ENCODE measurements at places on chromosomes 12 and 14.

DNA sequence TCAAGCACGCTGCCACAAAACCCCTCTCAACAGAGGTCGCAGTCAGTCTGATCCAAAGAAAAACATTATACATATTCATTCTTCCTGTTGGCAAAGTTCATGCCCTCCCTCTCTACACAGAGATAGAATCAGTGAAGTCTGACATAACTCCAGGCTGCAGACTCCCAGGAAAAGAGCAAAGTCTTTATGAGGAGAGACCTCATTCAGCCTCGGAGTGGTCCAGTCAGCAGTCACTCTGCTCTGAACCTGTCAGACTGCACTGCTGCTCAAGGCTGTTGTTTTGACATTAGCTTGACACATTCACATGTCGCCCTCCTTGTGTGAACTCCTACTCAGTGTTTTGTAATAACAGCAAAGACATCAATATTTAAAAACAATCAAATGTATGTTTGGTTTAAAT lies 241.2 kb upstream of the G2E3 start:
- DNase-seq: no peak

DNA sequence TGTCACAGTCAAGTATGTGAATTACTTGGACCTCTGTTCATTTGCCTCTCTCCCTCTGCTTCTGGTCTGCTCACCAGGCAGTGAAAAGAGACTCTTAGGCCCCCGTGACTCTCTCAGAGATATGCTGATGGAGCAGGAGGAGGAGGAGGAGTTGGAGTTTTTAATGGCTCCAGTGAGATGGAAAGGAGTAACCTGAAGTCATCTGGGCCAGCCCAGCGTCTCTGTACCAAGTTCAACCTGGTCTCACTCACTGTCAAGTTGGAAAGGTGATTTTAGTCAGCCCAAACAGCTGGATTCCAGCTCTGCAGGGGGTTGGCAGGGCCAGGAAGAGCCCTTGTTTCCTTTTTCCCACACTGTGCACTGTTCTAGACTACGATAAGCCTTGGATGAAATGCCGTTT lies 48.6 kb downstream of the SH2B3 start:
- no peak for DNase-seq

GRCh38 chr12:130825771-130826150 lies 13.3 kb downstream of the STX2 start:
- no peak for DNase-seq

GRCh38 chr14:55954108-55954507 lies 164.1 kb upstream of the PELI2 start:
- DNase-seq: no peak

- DNase-seq: no peak
Observed at GRCh38 chr12:68185598-68185997, 26.1 kb upstream of the IFNG start.

- no peak for DNase-seq
Observed at GRCh38 chr12:22978962-22979361, 354.0 kb downstream of the ETNK1 start.

DNA sequence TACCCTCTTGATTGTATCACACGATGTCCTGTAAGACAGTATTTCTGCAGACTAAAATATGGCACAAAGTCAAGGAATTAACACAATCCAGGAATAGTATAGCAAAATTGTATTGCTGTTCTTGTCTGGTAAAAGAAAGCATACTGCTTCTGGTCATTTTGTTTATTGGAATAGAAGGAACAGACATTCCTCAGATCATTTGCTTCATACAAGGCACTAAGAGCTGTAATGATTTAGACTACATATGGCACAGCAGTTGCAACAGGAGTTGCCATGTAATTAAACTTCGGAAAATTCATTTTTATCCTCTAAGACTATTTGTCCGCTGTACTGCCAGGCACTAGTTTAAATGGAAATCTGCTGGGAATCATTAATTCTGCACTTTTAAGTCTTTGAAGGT lies 7.6 kb upstream of the KERA start:
- no peak for DNase-seq

GRCh38 chr14:28763751-28764256 lies 2.8 kb upstream of the FOXG1 start:
- DNase-seq: no peak

- no peak for DNase-seq
Observed at GRCh38 chr12:78118036-78118435, 287.3 kb downstream of the NAV3 start.

- no peak for DNase-seq
Observed at GRCh38 chr12:104953323-104953722, 4.8 kb downstream of the SLC41A2 start.

GRCh38 chr14:59331217-59331616 lies 134.0 kb downstream of the GPR135 start:
- no peak for DNase-seq

GRCh38 chr14:101019541-101019940 lies 116.0 kb upstream of the RTL1 start:
- DNase-seq: no peak

GRCh38 chr12:88325076-88325815 lies 183.1 kb downstream of the TMTC3 start:
- DNase-seq: no peak

DNA sequence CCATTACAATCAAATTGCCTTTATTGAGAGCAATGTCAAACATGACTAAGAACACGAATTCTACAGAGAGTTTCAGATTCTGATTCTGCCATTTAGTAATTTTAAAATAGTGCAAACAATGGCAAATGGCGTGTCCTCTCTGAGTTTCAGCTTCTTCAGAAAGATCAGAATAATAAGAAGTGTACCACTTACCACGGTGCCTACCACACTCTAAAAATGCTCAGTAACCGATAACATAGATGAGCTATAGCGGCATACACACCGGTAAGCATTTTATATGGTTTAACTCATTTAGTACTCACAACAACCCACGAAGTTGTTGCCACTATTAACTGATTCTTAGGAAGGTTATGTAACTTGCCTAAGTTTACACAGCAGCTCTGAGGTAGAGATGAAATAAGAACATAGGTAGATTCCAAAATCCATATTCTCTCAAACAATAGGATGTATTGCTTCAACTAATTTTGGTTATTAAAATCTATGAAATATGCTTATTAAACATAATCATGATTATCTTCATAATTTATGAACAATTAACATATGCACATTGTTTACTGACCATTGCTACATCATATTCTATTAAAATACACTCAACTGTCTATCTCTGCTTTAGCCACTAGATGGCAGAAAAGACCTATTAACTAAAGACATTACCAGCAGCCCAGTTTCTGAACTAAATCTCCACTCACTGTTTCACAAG lies 38.3 kb downstream of the SLC6A15 start:
- DNase-seq: no peak

GRCh38 chr12:47822863-47823262 lies 3.2 kb upstream of the HDAC7 start:
- no peak for DNase-seq

GRCh38 chr14:72850360-72850759 lies 43.5 kb downstream of the DPF3 start:
- DNase-seq: no peak

DNA sequence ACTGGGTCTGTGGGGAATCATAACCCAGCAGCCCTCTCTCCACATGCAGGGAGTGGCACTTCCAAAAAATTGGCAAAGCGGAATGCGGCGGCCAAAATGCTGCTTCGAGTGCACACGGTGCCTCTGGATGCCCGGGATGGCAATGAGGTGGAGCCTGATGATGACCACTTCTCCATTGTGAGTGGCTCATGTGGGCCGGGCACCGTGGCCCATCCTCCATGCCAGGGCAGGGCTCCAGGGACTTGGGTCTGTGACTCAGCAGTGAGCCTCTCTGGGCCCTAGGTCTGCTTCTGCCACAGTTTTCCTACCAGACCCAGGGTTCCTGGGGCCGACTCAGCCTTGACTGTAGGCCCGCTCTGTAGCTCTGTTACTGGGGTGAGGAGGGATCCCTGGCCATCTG lies 2.2 kb downstream of the NPFF start:
- no peak for DNase-seq

DNA sequence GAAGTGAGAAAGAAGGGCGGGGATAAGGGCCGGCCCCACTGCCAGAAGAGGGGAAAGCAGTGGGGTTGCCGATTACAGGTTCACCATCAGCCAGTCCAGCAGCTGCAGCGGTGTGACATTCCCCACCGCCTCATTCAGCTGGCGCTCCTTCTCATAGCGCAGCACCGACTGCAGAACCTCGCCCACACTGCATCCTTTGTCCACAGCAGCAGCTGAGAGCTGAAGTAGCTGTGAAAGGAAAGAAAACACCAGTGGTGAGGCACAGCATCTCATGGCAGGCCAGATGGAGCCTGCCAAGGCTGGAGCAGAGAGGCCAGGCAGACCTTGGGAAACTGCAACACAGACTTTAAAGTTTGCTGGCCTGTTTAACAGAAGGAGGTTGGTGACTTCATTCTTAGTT lies 33.2 kb downstream of the AKAP3 start:
- DNase-seq: no peak

DNA sequence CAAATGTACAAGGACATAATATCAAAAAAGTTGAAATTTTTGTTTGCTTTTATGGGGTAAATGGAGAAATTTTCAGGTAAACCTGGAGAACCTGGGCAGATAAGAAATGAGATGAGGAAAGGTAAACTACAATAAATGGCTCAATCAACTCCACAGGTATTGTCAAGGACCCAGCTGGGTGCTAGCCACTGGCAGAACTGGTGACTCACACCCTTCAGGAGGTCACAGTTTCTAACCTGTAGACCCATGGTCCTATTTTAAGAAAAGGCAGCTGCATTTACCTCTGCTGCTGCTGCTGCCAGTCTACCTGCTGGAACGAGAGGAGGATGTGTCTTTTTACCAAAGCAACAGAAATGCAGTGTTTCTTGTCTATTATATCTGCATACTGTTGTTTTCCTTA lies 226.6 kb downstream of the ALG10B start:
- DNase-seq: no peak

- DNase-seq: no peak
Observed at GRCh38 chr12:42145552-42146215, 1.0 kb upstream of the GXYLT1 start.

GRCh38 chr12:93836620-93837260 lies 159.6 kb downstream of the CRADD start:
- DNase-seq: no peak

- no peak for DNase-seq
Observed at GRCh38 chr12:109279525-109279924, 29.6 kb downstream of the FOXN4 start.

DNA sequence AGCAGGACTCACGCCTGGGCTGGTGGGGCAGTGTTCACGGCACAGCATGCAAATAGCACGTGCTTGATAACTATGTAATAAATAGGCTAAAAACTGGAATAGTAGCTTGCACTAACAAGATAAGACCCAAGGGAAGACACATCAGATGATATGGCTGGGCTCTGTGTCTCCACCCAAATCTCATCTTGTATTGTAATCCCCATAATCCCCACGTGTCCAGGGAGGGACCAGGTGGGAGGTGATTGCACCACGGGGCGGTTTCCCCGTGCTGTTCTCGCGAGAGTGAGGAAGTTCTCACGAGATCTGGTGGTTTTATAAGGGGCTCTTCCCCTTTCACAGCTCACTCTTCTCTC lies 46.9 kb downstream of the RIMBP2 start:
- no peak for DNase-seq

DNA sequence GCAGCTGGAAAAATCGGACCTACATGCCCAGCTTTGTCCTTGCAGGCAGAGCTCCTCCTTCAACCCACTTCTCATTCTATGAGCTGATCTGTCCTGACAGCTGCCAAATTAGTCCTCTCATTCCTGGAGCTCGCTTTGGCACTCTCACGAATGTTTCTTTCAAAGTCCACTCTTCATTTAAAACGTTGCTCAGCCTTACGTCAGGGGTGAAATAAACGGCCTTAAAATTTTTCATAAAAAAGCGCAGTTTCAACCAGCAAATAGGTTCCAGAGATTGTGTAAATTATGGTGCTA lies 120.9 kb upstream of the HIF1A start:
- DNase-seq: no peak

DNA sequence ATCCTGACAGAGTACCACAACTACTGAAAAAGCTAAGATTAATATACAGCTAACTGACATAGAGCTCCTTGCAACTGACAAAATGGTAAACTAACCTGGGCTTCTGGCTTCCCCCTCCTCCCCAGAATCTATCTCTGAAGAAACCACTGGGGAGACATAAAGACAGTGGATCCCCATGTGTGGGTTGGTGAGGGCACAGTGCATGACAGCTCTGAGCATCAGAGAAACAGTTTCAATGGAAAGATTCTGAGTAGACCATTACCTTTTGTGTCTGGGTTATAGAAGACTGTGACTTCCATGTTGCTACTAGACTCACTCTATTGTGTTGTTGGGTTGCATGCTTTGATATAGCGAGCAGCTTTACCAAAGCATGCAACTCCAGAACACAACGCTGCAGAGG lies 247.4 kb downstream of the EFCAB11 start:
- no peak for DNase-seq

- DNase-seq: no peak
Observed at GRCh38 chr14:89619596-89619995, 202.6 kb upstream of the FOXN3 start.

DNA sequence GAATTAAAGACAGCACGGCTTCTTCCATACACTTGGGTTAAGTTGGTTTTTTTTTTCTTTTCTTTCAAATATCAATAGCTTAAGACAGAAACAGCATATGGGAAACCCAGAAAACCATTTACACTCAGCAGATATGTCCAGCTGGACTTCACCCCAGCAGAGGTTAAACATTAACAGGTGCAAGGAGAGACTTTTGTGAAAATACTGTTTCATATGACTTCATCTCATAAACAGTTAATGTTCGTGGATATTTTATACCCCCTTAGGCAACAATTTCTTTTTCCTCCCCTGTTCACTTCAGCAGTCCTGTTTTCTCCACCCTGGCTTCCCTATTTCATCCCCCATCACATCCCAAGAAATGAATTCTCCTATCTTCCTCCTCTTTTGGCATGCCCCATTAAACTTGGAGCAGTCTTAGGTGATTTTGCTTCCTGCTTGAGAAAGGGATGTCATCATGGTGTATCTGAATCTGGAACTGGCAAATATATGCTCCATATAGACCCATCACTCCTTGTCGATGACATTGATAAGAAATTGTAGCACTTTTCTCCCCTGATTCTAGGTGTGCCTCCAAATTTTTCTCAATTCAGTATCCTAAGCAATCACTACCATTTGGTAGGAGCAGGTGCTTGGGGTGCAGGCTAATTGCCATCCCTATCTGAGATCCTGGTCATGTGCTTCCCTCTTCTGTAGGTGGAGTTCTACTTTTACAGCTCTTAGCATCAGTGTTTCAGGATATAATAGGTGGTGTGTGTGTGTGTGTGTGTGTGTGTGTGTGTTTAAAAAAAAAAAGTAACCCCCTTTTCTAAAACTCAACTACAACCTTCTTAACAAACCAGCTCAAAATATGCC lies 67.9 kb downstream of the BMP4 start:
- DNase-seq: no peak

DNA sequence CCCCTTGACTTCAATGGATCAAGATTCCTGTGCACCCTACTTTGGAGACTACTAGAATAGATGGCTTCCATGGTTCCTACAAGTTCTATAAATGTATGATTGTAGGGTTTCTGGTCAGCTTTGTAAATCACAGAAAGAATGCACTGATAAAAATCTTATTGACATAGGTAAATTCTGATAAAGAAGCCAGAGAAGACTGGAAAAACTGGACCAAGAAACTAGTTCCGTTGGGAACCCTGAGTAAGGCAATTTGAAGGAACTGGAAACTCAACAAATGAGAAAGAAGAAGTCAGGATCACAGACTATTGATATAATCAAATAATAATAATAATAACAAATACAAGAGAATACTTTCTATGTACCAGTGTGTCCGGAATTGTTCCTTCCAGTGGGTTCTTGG lies 15.4 kb upstream of the MGST1 start:
- DNase-seq: no peak

Measured in CD4-positive, alpha-beta T cell treated with Interferon gamma for 1 hour (primary cell).